ENCODE measurements at places on chromosomes 1 and 21. TPM values are rescaled to one million over a fixed set of nuclear protein-coding genes. Genes with fewer than 3 reads are reported as not detected.

SLC27A3 gene
- total RNA-seq: 38.0 TPM

MYOM3 gene
- total RNA-seq: 0.62 TPM

PGBD5 gene
- total RNA-seq: 6.6 TPM

SPRR2E gene
- not detected for total RNA-seq

LRRC39 gene
- 1.7 TPM for total RNA-seq

OR2T29 gene
- not detected for total RNA-seq

KCND3 gene
- 7.5 TPM for total RNA-seq

DDI2 gene
- 38.5 TPM for total RNA-seq

TACSTD2 gene
- 5.0 TPM for total RNA-seq

SPATA45 gene
- total RNA-seq: 0.80 TPM

SUCO gene
- 53.1 TPM for total RNA-seq

DNA sequence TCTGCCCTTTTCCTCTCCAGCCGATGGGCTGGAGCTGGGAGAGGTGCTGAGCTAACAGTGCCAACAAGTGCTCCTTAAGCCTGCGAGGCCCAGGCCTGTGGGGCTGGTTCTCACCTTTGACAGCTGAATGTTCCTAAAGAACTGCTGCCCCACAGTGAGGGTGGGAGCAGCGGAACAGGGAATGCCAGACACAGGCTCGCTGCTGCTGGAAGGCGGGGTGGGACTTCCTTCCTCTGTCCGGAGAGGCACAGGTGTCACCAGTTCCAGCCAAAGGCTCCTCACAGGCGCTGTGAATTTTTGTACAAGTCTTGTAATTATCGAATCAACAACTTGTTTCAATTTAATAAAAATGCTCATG, 47.1 kb downstream of the COQ8A start:
- DNase-seq: no peak

DNA sequence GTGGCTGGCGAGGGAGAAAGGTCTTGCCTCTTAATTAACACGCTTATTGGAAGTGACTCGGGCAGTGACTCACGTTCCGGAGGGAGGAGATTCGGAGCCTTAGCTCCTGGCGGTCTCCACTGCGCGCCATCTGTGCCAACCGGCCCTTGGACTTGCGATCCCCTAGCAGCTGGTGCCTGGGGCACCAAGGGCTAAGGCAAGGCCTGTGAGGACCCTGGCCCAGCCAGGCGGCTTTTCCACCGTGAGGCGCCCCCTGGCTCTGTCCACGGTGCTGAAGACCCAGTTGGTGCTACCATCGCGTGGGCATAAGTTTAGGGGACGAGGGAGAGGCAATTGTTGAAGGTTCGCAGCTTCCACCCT, 1.3 kb upstream of the SYT6 start:
- no peak for DNase-seq

DNA sequence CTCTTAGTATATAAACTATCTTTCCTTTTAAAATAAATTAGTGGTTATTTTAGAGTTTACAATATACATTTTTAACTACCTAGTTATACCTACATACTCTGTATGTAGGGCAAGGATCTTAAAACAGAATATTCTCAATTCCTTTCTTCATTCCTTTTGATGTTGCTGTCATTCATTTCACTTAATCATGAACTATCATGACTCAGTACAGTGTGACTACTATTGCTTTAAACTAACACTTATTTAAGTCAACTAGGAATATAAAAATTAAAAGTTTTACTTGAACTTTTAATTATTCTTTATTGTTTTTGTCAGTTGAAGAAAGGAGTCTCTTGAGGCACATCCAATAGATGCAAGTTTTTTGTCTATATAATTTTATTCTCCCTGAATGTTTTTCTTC, 726.4 kb downstream of the BRINP3 start:
- no peak for DNase-seq

DNA sequence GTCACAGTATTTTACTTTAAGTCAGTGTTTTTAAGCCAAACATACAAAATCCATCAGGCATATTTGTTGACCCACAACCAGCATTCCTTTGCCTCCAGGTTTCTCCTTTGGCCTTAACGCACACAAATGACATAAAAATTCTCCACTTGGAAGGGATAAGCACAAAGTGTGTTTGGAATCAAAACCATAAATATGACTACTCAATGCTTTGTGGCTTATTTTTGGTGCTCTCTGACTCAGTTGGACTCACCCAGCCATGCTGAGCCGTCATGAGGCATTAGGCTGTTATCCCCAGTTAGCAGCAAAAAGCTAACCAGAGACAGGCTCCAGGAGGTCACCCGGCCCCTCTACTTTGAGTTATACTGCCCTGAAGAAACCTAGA, 948 bp downstream of the PRUNE1 start:
- no peak for DNase-seq

- no peak for DNase-seq
Observed at GRCh38 chr1:208864366-208864965, 620.3 kb upstream of the PLXNA2 start.

GRCh38 chr1:212749821-212750535, 41.6 kb downstream of the NSL1 start:
- no peak for DNase-seq

GRCh38 chr1:18635070-18635577, 4.5 kb downstream of the PAX7 start:
- no peak for DNase-seq

- no peak for DNase-seq
Observed at GRCh38 chr1:3244927-3245315, 175.9 kb downstream of the PRDM16 start.

- no peak for DNase-seq
Observed at GRCh38 chr1:153509729-153510354, 25.9 kb downstream of the S100A6 start.
